ENCODE measurements at places on chromosomes 7 and 10.

DNA sequence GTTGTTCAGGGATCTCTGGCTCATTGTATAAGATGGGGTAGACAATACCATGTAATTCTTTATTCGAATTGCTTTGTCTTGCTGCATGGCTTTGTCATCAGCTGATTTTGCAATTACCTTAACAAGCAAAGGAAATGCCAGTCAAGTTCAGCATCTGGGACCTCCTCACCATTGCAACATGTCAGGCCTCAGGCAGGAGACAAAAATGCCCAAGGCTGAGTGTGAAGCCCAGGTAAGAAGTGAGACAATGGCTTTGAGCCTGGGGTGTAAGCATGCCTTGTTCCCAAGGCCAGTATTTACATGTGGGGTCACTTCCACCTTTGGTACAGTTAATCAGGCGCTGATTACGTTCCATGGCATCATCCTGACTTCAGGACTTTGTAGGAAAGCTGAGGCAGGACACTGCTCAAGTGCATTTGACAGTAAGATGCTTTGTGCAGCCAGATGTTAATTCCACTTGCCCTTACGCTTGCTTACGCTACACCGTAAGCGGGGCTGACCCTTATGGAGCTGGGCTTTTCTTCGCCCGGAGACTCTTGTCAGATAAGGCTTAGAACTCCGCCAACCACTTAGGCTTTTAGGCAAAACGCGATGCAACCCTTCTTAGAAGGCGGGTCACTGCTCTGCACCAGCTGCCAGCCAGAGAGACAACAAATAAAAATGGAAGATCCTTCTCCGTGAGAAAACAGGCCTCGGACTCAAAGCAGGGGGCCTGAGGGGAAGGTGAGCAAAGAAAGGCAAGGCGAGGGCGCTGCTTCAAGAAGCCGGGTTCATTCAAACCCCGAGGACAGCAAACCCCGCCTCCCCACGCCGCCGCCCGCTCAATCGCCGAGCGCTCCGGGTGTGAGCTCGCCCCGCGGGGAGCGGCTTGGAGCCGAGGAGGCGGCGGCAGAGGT, 1.3 kb upstream of the SP4 start:
- H3K27ac ChIP-seq, result peak overlapping the region; percentile 66
- H3K4me1 ChIP-seq, result peaks cover 8% of the 10 kb centered on the region
- no peak for DNase-seq
- H3K4me3 ChIP-seq, result peak overlapping the region; percentile 61
- no peaks in the 10 kb centered on the region for H3K36me3 ChIP-seq
- H3K27me3 ChIP-seq, result no peaks in the 10 kb centered on the region

GRCh38 chr10:95394161-95394880, 103.5 kb upstream of the PDLIM1 start:
- no peaks in the 10 kb centered on the region for H3K36me3 ChIP-seq
- H3K27me3 ChIP-seq, result no peaks in the 10 kb centered on the region
- H3K27ac ChIP-seq, result peak overlapping the region; percentile 88
- peaks cover 16% of the 10 kb centered on the region for H3K4me1 ChIP-seq
- peak overlapping the region; percentile 48 for H3K4me3 ChIP-seq
- DNase-seq, result peak; percentile 88

DNA sequence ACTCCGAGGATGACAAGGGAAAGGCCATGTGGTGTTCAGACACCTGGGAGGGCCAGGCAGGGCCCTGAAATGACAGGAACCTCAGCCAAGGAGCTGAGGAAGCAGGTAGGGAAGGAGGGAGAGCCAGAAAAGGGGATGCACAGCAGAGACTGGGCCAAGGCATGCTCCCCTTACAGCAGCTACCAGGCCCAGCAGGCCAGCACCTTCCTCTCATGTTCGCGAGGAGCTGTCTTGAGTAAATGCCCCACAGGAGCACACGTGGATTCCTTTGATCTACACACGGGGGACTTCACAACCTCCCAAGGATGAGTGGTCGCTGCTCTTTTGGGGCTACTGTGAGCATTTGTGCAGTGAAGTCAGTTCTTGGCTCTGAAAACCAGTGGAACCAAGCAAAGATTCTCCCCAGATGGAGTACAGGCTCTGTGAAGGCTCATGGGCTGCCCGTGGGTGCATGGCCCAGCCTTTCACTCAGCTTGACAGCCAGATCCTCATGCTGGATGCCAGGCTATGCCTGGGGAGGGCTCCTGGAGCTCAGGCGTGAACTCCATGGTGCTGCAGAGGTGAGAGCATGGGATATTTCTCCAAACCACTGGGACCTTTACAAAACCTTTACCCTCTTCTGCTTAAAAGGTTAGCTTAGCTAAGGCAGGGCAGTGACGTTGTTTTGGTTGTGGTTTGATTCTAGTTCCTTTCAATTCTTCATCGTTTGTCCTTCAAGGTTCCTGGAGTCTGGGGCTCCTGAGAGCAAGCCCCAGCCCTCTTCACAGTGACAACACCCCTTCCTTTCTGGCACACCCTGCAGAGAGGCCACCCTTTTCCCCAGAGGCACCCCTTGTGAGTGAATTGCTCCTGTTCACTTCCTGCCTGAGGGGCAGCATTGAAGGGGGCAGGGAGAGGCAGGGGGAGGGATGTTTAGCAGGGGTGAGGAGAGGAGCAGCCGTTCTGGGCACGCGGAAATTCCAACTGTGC, 74.2 kb upstream of the ZPBP start:
- no peaks in the 10 kb centered on the region for H3K27me3 ChIP-seq
- DNase-seq, result no peak
- H3K36me3 ChIP-seq, result no peaks in the 10 kb centered on the region
- no peak overlapping the region for H3K27ac ChIP-seq
- no peaks in the 10 kb centered on the region for H3K4me1 ChIP-seq

- H3K36me3 ChIP-seq, result no peaks in the 10 kb centered on the region
- no peaks in the 10 kb centered on the region for H3K27me3 ChIP-seq
- no peak for DNase-seq
These were observed 6.7 kb upstream of the TPST1 start for GRCh38 chr7:66198469-66198868.

DNA sequence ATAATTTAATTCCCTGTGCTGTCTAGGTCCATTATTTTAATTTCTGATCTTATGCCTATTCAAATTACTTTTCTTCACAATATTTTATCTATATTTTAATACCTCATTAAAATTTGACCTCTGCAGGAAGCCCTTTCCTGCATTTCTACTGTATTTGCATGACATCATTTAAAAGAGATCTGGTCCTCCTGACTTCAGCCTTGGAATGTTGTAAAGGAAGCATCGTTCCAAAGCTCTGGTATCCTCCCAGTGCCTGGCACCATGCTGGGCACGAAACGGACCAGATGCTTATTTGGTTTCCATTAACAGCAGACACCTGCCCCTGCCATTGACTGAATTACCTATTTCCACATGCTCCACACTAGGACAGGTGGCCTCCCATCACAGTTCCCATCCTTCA, 247.5 kb downstream of the KLF6 start:
- H3K4me1 ChIP-seq, result peaks cover 29% of the 10 kb centered on the region
- no peaks in the 10 kb centered on the region for H3K27me3 ChIP-seq
- no peak for DNase-seq

GRCh38 chr7:133975130-133975529, 152.0 kb upstream of the LRGUK start:
- H3K4me1 ChIP-seq, result no peaks in the 10 kb centered on the region
- no peak overlapping the region for H3K27ac ChIP-seq
- DNase-seq, result no peak
- no peak overlapping the region for H3K4me3 ChIP-seq
- H3K27me3 ChIP-seq, result no peaks in the 10 kb centered on the region

DNA sequence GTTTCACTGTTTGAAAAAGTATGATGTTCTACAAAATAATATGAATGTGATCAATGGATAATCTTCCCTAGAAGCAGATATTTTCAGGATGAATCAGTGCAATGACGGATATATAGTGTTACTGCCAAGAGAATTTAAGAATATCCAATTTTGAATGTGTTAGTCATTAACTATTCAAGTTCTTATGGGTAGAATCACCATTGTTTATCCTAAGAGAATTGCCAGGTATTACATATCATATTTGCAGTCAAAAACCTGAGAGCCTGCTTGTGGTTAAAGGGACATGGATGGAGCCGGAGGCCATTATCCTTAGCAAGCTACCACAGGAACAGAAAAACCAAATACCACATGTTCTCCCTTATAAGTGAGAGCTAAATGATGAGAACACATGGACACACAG, 26.9 kb downstream of the AHR start:
- H3K27ac ChIP-seq, result peak overlapping the region; percentile 57
- H3K4me3 ChIP-seq, result no peak overlapping the region
- H3K4me1 ChIP-seq, result peaks cover 20% of the 10 kb centered on the region
- no peaks in the 10 kb centered on the region for H3K27me3 ChIP-seq

DNA sequence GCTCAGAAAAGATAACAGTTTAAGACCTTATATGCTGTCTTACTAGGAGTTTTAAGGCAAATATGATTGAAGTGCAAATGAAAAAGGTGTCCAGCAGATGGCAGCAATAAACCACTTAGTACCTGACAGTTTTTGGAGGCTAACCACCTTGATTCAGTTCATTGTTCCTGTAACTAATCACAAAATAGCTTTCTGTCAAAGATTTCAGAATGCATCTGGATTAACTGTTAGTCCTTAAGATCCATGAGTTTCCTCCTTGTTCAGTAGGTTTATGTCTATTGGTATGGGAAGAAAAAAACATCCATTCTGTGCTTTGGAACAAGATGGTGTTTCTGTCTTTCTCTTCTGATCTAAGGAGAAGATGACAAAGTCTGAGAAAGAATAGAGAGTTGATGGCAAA, 46.6 kb downstream of the CCSER2 start:
- H3K4me3 ChIP-seq, result no peak overlapping the region
- no peaks in the 10 kb centered on the region for H3K27me3 ChIP-seq
- DNase-seq, result peak; percentile 19
- no peak overlapping the region for H3K27ac ChIP-seq

DNA sequence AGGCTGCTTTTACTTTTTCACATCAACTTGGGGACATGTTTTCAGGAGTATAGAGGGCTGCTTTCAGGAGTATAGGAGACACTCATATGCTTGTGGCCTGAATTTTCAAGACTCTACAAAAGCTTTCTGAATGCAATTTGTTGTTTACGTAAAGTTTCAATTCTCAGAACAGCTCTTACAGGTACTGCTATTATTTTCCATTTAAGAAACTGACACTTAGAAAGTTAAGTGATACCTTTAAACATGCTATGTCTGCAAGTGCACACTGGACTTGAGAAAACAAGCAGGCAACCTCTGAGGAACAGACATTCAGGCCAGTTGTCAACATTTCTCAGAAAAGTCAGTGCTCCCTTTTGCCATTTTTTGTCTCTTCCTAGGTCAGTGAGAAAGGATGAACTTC, 70.0 kb upstream of the PHYHIPL start:
- no peak overlapping the region for H3K27ac ChIP-seq
- H3K4me3 ChIP-seq, result no peak overlapping the region
- DNase-seq, result no peak

DNA sequence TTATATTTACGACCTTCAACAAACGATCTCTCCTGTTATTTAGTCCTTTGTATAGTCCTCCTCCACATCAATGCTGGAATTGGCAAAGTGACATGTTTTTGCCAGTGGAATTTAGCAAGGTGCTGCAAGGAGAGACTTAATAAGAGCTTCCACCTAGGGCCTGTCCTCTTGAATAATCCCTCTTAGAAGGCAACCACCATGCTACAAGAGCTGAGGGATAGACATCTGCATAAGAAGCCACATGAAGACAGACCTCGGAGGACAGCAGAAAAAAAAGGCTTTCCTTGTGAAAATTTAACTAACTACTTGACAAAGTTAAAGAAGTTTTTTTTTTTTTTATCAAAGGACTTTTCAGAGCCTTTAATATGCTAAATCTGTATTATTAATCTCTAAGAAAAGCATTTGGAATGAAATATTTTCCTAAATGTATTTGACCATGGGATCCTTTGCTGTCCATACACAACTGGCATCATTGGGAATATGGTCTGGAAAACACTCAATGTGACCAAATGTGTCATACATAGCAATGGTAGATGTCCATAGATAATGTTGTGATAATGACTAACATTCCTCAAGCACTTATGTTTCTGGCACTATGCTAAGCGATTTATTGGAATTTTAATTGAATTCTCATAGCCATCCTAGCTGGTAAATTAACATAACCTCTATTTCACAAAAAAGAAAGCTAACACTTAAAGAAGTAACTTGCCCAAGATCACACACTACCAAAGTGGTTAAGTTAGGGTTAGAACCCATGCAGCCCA, 13.2 kb downstream of the HYCC1 start:
- peaks cover 18% of the 10 kb centered on the region for H3K4me1 ChIP-seq
- H3K27ac ChIP-seq, result no peak overlapping the region
- no peak overlapping the region for H3K4me3 ChIP-seq
- DNase-seq, result no peak
- H3K27me3 ChIP-seq, result no peaks in the 10 kb centered on the region

- H3K27ac ChIP-seq, result no peak overlapping the region
- H3K36me3 ChIP-seq, result no peaks in the 10 kb centered on the region
- DNase-seq, result no peak
- H3K4me3 ChIP-seq, result no peak overlapping the region
These were observed 434.8 kb upstream of the FOXK1 start for GRCh38 chr7:4247106-4247876.

- H3K36me3 ChIP-seq, result no peaks in the 10 kb centered on the region
- H3K27me3 ChIP-seq, result no peaks in the 10 kb centered on the region
- H3K27ac ChIP-seq, result no peak overlapping the region
These were observed 129.7 kb downstream of the ADRA2A start for GRCh38 chr10:111206521-111206920.

DNA sequence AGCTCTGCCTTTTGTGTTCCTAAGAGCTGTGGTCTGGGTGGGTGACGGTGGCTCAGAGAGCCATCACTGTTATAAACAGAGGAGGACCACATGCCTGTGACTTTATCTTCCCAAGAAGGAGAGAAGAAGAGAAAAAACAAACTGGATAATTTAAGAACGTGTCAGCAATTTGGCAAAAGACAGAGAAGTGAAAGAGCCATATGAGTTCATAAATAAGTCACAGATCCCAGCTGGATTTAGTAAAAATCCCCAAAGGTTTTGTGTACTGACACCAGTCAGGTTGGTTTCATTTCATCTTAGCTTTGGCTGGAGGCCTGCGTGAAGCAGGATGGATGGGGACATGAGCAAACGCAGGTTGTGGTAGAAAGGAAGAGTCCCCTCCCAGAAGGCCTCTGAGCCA, 120.7 kb downstream of the CXCL12 start:
- no peak overlapping the region for H3K4me3 ChIP-seq
- H3K27me3 ChIP-seq, result no peaks in the 10 kb centered on the region
- DNase-seq, result no peak
- H3K36me3 ChIP-seq, result no peaks in the 10 kb centered on the region
- H3K4me1 ChIP-seq, result no peaks in the 10 kb centered on the region

GRCh38 chr10:34112171-34112782, 702.8 kb downstream of the PARD3 start:
- no peak overlapping the region for H3K4me3 ChIP-seq
- H3K4me1 ChIP-seq, result peaks cover 14% of the 10 kb centered on the region
- no peaks in the 10 kb centered on the region for H3K36me3 ChIP-seq
- DNase-seq, result no peak
- H3K27ac ChIP-seq, result no peak overlapping the region

GRCh38 chr10:105974803-105975456, 1189.6 kb downstream of the SORCS1 start:
- H3K27ac ChIP-seq, result no peak overlapping the region
- H3K4me1 ChIP-seq, result no peaks in the 10 kb centered on the region
- no peaks in the 10 kb centered on the region for H3K36me3 ChIP-seq
- no peak for DNase-seq
